ENCODE measurements at places on chromosomes 11 and 22.

DNA sequence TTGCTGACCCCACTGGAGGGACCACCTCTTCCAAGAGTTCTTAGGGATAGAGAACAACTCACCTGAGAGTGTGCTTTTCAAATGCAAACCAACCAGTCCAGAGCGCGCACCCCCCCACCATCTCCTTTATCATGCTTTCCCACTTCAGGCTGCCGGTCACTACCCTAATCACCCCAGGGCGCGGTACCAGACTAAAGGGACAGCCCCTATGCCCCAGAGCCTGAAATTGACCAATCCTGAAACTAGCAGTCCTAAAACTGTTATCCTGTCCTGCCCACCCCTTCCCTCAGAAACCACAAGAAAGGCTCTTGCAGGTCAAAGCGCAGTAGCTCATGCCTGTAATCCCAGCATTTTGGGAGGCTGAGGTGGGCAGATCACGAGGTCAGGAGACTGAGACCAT is 37.0 kb downstream of the NEAT1 start:
- DNase-seq, result peak; percentile 68

- peak; percentile 79 for DNase-seq
These were observed 587 bp downstream of the SLC25A22 start for GRCh38 chr11:797296-798092.

GRCh38 chr11:56558574-56558973 is 15.5 kb upstream of the OR5M11 start:
- no peak for DNase-seq

DNA sequence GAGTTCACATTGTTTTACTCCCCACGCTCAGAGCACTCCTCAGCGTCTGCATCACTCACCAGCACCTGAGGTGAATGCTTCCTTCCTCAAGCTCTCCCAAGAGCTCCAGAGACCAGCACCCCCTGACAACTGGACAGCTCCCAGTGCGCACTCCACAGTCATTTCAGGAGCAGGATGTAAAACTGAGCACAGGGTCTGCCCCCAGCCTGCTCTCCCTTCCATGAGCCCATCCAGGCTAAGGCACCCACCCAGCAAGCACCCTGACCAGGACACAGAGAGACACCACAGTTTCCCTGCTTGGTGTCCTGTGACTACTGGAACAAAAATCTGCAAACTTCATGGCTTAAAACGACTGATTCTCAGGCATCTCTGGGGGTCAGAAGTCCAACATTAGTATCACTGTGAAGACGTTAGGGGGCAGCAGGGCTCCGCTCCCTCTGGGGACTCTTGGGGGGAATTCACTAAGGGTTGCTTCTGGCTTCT is 3.3 kb downstream of the SCGB1D2 start:
- DNase-seq, result peak; percentile 61

DNA sequence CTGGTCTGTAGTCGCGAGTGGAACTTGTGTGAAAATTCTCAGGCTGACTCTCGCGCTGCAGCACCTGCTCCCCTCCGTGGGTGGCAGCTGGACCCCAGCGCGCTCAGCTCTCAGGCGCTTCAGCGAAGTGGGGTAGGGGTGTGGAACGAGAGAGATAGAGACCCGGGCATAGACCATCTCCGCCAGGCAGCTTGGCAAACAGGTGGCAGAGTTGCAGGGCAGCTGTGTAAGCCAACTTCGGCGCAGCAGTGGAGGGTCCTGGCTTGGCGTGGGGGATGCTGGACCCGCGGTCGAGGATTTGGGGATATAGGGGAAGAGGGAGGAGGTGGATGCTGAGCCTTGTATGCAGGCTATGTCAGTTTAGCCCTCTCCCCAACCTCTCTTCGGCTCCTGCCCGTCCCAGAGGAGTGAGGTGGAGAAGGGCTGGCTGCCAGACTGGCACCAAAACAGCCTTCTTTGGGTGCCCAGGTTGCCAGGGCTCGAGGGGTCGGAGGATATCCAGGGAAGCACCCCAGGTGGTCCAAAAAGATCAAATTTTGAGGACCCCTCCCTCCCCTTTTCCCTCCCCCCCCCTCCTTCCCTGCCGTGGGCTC is 746 bp upstream of the CALCB start:
- no peak for DNase-seq

GRCh38 chr11:118660681-118661424 is 18.6 kb downstream of the TREH start:
- no peak for DNase-seq

Measured in iPS-NIHi11 (cell line).